Glutamatergic neuron (in vitro differentiated cells): ENCODE measurements at places on chromosomes 1 and 21. TPM values are rescaled to one million over a fixed set of nuclear protein-coding genes. Genes with fewer than 3 reads are reported as not detected.

Gene TNN
- not detected for total RNA-seq

Gene FAM20B
- 39.3 TPM for total RNA-seq

Gene USP21
- 21.5 TPM for total RNA-seq

Gene AKNAD1
- total RNA-seq, result not detected

Gene GIPC2
- not detected for total RNA-seq

Gene CAMK2N1
- 120 TPM for total RNA-seq

Gene ITLN2
- total RNA-seq, result not detected

Gene NPHS2
- not detected for total RNA-seq

Gene EPS15
- 139 TPM for total RNA-seq

Gene GBP5
- total RNA-seq, result not detected

Gene OR14K1
- not detected for total RNA-seq

Gene SPTA1
- not detected for total RNA-seq

Gene MAEL
- total RNA-seq, result not detected

Gene KMO
- not detected for total RNA-seq

Gene PLEKHG5
- 53.0 TPM for total RNA-seq

Gene PTCH2
- 20.3 TPM for total RNA-seq

Gene PRAMEF1
- 0.44 TPM for total RNA-seq

Gene HSPA6
- total RNA-seq, result not detected

Gene OR2T11
- total RNA-seq, result not detected

Gene FCMR
- not detected for total RNA-seq

Gene ASAP3
- 53.5 TPM for total RNA-seq

Gene VWA5B1
- total RNA-seq, result 0.10 TPM

Gene MAP1LC3C
- total RNA-seq, result 0.49 TPM

Gene TNFRSF4
- 0.29 TPM for total RNA-seq

Gene ATAD3B
- total RNA-seq, result 34.9 TPM

Gene ACTL8
- not detected for total RNA-seq

Gene CELA3B
- not detected for total RNA-seq

Gene B4GALT2
- total RNA-seq, result 45.7 TPM

Gene ANGPTL3
- not detected for total RNA-seq

Gene PBXIP1
- 29.9 TPM for total RNA-seq

Gene IFI44
- total RNA-seq, result not detected

Gene IL12RB2
- total RNA-seq, result not detected

Gene LAMB3
- 0.54 TPM for total RNA-seq

Gene RNF220
- total RNA-seq, result 99.4 TPM

Gene SAMSN1
- 28.3 TPM for total RNA-seq

Gene LINGO4
- total RNA-seq, result not detected

Gene LEMD1
- total RNA-seq, result 2.0 TPM

Gene ALX3
- not detected for total RNA-seq

Gene ADAMTSL4
- 0.25 TPM for total RNA-seq

Gene SLC39A1
- 28.1 TPM for total RNA-seq

Gene HPCA
- 156 TPM for total RNA-seq

Gene HSD3B2
- total RNA-seq, result not detected

Gene BLACAT1
- 1.1 TPM for total RNA-seq

Gene SLC6A17
- total RNA-seq, result 6.4 TPM

Gene KCTD3
- total RNA-seq, result 46.3 TPM

Gene TMEM125
- not detected for total RNA-seq

Gene PRAMEF7
- not detected for total RNA-seq

Gene ACTN2
- 2.7 TPM for total RNA-seq

Gene PCNX2
- 44.5 TPM for total RNA-seq

Gene SMIM1
- total RNA-seq, result 7.5 TPM

Gene TMCC2
- total RNA-seq, result 80.1 TPM

Gene HIVEP3
- 15.1 TPM for total RNA-seq

Gene SELP
- not detected for total RNA-seq

Gene FCRL4
- total RNA-seq, result not detected

Gene RNU1-2
- total RNA-seq, result 3,598 TPM
